ENCODE measurements at places on chromosomes 1 and 21.
A peak's percentile ranks its signal among the peaks of the same experiment; 100 is the strongest.

DNA sequence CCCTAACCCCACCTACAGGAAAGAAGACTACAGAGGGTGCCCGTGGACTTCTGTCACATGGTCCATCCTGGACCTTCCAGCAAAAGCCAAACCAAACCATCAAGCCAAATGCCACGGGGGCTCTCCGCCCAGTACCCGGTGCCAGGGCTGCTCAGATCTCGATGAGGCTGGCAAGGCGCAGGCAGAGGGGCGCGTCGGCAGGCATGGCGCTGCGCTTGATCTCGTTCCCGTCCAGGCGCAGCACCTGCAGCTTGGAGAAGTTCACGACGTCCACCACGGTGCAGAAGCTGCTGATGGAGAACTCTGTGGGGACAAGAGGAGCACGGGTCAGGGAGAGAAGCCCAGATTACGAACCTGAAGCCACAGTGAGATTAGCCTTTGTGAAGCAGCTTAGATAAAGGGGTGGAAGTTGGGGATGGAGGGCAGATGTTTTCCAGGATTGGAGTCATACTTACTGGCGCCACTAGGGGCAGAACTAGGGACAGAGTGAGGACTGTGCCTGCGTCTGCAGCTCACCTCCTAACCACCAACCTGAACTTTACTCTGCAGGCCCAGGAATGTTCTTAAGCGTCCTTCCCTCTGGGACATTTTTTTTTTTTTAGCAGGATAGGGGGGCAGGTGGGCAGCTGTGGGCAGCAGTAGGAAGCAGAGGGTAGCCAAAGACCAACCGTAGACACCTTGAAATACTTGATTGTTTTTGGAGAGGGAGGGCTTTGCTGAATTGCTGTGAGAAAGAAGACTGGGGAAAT, 8.6 kb downstream of the FMOD start:
- DNase-seq, result peak; percentile 70

DNA sequence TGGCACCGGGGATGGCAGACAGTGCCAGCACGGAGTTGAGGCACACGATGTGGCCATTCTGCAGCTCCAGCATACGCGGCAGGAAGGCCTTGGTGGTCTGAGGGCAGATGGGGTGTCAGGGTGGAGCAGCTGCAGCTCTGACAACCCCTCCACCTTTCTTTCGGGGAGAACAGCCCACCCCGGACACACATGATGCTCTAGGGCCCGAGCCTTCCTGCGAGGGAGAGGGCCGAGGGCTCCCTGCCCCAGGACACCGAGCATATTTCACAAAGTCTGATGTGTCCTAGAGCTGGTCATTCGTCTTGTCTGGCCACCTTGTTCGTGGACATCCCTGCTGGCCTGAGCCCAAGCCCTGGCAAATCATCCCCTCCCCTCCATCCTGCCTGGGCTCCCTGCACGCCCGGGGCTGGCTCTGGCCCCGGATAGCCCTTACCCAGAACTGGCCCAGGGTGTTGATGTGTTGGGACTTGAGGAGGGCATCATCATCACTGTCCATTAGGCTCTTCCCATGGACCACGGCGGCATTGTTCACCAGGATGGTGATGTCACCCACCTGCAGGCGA, 39.1 kb downstream of the DHRS3 start:
- no peak for DNase-seq

DNA sequence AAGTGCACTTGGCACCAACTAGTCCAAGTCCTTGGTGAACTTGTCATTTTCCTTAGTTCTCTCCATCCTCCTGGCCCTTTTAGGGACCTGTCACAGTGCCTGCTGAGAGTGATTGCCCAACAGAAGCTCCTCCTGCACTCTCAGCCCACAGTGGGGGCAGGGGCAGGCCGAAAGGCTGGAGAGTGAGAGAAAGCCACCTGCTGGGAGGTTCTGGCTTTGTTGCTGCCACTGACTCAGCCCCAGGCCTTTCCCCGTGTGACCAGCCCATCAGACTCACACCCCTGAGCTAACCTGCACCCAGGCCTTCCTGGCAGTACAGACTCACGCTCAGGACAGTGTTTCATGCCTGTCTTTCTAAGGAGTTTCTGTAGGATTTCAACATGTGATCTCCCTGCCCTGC, 17.1 kb upstream of the PROK1 start:
- DNase-seq, result peak; percentile 68

DNA sequence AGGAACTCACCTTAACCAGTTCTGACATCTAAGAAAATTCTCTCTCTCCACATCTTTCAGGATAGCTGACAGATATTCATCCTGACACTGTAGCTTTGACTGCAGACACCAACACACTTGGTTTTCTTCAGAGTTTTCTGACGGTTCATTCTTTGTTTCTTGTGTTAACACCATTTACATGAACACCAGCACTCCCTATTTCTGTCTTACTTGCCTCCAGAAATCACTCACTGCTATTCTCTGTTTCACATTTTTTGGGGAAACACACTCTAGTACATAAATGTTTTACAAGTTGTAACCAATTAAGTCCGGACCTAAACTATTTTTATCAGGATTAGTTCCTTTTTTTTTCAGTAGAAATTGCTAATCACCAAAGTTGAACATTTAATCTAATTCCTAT, 15.4 kb downstream of the FLVCR1 start:
- no peak for DNase-seq

DNA sequence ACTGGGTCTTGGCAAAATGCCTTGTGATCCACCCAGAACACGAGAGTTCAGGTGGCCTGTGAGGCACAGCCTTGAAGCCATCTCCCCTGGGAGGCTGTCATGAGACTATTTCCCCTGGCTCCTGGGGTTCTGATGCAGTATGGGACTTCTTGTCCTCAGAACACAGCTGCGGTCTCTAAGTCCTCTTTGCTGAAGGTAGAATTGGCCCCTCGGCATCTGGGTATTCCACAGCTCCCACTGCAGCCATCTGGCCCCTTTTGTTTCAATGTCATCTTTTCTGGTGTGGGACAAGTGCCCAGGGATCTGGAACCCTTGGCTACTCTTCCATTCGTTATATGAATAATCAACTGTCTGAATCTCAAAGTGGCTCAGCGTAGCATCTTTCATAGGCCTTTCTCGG, 17.0 kb upstream of the LY9 start:
- no peak for DNase-seq

- peak; percentile 78 for DNase-seq
Measured at GRCh38 chr1:235329139-235329902, 951 bp downstream of the GGPS1 start.

DNA sequence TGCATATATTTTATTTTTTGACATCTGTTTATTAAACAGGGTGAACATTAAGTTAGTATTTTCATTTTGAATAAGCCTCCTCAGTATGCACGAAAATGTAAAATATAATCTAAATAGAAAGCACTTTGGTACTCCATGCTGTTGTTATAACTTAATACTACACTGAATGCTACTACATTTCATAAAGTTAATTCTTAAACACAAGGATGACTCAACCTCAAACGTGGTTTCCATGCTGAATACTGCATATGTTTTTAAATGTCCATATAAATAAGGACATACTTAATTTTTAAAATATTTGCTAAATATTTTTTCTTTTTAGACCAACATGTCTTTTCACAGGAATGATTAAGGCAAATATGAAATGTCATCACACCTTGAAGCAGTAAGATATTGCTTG, 83.9 kb downstream of the USP24 start:
- no peak for DNase-seq

GRCh38 chr1:230171356-230172015, 104.4 kb downstream of the GALNT2 start:
- no peak for DNase-seq

GRCh38 chr1:16342331-16343062, 9.8 kb downstream of the FBXO42 start:
- DNase-seq, result no peak

- no peak for DNase-seq
Measured at GRCh38 chr1:175564723-175565122, 178.7 kb downstream of the TNR start.

- DNase-seq, result peak; percentile 27
Measured at GRCh38 chr21:20040768-20041167, 957.4 kb upstream of the NCAM2 start.

DNA sequence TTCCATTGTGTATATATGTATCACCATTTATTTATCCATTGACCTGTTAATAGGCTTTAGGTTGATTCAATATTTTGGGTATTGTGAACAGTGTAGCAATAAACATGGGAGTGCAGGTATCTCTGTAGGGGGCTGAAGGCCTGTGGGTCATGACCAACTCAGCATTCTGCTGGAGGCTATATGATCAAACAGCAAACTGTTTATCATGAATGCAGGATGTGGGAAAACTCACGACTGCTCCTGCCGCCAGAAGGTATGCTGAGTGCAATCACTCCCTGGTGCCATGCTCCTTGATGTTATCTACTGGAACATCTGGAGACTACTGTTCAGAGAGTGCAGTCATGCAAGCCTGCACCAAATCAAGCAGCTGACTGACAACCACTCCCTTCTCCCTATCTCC, 275.2 kb downstream of the COL11A1 start:
- no peak for DNase-seq

DNA sequence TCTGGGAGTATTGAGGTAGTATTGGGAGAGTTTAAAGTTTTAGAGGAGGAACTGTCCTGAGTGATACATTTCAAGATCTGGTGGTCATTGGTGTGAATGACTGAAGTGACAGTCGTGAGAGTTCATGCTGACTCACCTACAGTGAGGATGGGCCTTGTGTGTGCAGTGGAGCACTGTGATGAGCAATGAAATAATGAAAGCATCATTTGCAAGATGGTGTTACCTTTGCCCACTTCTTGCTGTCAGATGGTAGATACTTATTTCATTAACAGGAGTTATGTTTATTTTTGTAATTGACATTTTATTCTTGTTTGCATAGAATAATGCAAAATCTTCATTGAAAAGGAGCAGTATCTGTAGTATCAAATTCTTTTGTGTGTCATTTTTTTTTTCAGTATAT, 29.0 kb downstream of the POU2F1 start:
- no peak for DNase-seq

- no peak for DNase-seq
Measured at GRCh38 chr1:9990944-9991343, 6.1 kb upstream of the RBP7 start.

GRCh38 chr1:18932387-18932786, 24.1 kb downstream of the IFFO2 start:
- DNase-seq, result no peak

DNA sequence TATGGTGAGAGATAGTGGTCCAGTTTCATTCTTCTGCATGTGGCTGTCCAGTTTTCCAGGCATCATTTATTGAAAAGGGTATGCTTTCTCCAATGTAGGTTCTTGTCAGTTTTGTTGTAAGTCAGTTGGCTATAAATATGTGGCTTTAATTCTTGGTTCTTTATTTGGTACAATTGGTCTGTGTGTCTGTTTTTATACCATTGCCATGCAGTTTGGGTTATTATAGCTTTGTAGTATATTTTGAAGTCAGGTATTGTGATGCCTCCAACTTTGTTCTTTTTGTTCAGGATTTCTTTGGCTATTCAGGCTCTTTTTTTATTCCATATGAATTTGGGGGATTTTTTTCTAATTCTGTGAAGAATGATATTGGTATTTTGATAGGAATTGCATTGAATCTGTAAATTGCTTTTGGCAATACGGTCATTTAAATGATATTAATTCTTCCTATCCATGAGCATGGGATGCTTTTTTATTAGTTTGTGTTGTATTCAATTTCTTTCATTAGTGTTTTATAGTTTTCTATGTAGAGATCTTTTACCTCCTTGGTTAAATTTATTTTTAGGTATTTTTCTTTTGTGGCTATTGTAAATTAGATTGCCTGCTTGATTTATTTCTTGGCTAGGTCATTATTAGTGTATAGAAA, 3.3 kb downstream of the DNAH14 start:
- no peak for DNase-seq

- DNase-seq, result no peak
Measured at GRCh38 chr1:22792396-22793160, 81.9 kb downstream of the EPHB2 start.

- DNase-seq, result no peak
Measured at GRCh38 chr1:229087339-229087738, 183.6 kb upstream of the RAB4A start.

DNA sequence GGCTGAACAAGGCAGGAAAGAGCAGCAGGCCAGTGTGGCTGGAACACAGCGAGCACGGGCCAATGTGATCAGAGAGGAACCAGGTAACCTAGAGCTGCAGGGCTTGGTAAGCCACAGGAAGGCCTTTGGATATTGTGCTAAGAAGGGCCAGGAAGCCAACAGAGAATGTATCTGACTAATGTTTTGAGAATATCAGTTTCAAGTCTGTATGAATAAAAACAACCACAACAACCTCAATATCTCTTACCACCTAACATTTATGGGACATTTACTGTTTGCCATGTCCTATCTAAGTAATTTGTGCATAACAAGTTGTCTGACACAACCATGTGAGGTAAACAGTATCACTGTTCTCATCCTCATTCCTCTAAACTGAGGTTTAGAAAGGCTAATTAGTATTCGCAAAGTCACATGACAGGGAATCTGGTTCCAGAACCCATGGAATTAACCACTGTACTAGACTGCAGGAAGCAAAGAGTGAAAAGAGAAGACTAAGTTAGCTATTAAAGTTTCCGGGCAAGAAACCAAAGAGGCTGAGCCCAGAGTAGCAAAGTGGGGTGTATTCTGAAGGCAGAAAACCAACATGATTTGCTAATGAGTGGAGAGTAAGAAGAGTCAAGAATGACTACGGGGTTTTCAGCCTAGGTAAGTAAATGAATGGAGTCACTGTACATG, 38.9 kb downstream of the SPRTN start:
- no peak for DNase-seq

GRCh38 chr1:207316622-207317391, 4.7 kb upstream of the CD55 start:
- peak; percentile 80 for DNase-seq

DNA sequence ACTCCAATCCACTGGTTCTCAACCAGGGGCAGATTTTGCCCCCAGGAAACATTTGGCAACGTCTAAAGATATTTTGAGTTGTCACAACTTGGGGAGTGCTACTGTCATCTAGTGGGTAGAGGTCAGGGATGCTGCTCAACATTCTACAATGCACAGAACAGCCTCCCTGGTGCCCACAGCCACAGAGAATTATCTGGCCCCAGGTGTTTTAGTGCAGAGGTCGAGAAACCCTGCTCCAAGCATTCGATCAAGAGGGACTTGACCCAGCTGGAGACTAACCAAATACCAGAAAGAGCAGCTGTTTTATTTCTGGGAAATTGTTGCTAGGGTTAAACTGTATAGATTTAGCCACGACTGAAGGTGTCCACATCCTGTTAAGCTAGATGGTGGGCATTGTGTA, 19.2 kb downstream of the CD247 start:
- DNase-seq, result no peak

DNA sequence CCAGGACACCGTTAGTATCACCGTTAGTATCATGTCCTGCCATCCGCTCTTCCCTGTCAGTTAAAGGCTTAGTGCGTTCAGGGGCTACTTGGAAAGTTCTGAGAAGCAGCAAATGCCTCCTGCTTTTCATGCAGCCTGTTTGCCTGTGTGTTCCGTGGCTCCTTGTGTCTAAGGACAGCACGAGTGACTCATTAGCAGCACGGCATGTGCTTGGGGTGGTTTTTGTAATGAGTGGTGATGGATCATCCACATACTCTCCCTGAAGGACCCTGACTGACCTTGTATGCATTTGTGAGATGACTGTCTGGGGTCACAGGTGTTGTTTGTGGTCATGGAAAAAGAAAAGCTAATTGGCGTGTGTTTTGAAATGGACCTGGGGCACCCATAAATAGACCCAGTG, 221.9 kb downstream of the PBX1 start:
- DNase-seq, result no peak

Data from hematopoietic multipotent progenitor cell treated with erythropoietin and hydrocortisone succinate and interleukin-3 and kit ligand, for 6 days (in vitro differentiated cells).